C1 segment of cervical spinal cord (tissue), 14 donors: ENCODE measurements at places on chromosomes 12 and 14.

DNA sequence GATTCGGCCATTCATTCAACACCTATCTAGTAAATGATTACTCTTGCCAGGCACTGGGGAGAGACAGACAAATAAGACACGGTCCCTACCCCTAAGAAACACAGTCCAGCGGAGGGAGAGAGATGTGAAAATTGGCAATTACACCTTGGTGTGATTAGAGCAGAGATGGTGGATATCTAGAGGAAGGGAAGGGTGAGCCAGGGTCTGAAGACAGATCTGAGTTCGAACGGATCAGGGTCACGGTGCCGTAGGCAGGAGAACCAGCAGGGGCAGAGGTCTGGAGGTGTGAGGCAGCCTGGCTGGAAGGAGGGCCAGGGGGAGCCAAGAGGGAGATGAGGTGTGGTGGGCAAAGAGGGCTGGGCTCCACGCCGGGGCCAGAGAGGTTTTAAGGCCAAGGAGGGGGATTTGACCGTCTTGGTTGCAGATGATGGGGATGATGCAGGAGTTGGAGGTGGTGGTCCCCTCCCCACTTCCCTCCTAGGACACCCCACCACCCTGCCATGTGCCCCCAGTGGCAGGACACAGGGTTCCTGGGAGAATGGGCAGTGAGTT lies 27.1 kb downstream of the FAM222A start:
- no peak for DNase-seq

- no peak for DNase-seq
Observed at GRCh38 chr14:66135831-66136230, 350.3 kb upstream of the CCDC196 start.

- DNase-seq: no peak
Observed at GRCh38 chr14:91911474-91912032, 35.9 kb downstream of the FBLN5 start.

DNA sequence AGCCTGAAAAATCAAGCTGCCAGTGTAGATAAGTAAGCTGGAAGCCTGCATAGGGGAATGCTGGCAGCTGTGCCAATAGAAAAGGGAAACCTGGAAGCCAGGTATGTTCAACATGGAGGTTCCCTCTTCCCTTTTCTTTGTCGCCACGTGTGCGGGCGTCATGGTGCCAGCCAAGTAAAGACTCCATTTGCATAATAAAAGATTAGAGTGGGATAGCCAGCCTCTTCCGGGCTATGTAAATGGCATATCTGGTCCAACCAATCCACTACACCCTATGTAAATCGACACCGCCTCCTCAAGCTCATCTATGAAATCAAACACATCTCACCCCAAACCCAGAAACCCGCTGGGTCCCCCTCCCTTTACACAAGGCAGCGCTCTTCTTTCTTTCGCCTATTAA lies 5.6 kb upstream of the ADGRD1 start:
- no peak for DNase-seq

DNA sequence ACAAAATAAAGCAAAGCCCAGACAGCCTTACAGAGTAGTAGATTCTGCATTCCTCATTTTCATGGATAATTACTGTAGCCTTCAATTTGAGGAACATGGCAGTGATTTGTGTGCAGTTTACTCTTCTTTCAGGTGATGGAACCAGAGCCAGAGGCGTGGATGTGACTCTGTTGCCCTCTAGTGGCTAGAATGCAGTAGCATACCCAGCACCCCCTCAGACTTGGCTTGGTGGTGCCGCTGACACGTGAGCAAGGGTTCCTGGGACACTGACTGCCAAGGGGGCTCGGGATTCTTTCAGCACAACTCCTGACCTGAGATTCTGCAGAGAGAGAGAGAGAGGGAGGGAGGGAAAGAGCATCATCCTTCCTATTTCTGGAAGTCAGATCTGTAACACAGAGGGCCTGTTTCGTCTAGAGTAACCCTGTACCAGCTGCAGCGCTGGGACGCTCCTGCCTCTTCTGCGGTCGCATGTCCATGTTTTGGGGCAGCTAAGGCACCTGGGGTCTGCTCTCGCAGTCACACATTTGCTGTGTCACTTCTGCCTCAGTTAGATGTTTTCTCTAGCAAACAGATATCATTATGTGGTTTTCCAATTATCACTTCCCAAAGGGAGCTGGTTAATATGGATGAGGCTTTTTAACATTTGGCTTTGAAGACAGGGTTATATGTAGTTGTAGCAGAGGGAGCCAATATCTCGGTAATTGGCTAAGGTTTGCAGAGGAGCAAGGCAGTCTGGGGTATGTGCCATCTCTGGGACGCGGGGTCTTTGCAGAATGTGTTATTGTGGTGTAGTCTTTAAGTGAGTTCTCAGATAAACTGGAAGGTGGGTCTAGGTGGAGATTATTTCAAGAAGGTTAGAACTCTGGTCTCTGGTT lies 428.1 kb downstream of the NRXN3 start:
- peak; percentile 13 for DNase-seq

DNA sequence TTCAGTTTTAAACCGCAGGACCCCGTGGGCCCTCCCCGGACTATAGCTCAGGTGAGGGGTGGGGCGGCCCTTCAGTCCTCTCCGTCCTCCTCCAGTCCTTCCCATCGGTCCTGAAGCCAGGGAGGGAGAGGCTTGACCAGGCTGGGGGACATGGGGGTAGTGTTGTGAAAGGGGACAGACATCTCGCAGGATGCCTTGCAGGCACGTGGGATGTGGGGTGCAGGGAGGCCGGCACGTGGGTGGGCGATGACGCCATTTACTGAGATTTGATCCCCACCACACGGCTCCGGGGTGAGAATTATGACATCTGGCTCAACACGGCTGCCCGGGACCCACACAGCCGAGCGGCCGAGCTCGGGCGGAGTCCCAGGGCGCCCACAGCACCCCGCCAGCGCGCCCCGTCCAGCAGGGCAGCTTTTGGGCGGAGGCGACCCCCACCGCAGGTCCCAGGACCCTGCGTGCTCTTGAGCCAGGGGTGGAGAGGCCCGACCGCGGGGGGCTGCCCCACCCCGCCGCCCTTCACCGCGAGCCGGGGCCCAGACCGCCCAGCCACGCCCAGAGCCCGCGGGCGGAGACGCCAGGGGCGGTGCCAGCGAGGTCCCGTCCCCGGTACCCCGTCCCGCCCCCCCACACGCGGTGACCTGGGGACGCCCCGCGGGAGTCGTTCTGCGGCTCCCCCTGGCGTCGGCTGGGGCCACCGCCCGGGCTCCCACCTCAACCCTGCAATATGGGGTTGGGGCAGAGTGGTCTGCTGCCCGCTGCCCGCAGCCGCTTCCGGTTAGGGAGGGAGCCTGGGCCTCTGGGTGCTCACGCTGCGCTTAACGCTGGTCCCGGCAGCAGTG lies 3.3 kb upstream of the EXOC3L4 start:
- DNase-seq: no peak

DNA sequence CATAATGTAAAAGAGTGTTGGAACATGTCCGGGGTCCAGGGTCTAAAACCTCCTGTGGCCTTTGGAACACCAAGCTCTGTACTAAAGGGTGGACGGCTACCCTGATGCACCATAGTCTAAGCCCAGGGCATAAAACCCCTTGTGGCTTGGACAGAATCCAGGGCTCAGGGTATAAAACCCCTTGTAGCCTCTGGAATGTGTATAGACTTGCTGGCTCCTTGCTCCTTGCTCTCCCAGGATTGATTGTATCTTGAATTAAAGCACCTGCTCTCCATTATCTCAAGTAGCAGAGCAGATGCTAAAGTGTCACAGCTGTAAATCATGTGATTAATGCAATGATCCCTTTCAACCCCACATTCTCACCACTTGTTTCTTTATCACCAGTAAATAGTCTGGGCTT lies 556.5 kb downstream of the LRFN5 start:
- DNase-seq: no peak

DNA sequence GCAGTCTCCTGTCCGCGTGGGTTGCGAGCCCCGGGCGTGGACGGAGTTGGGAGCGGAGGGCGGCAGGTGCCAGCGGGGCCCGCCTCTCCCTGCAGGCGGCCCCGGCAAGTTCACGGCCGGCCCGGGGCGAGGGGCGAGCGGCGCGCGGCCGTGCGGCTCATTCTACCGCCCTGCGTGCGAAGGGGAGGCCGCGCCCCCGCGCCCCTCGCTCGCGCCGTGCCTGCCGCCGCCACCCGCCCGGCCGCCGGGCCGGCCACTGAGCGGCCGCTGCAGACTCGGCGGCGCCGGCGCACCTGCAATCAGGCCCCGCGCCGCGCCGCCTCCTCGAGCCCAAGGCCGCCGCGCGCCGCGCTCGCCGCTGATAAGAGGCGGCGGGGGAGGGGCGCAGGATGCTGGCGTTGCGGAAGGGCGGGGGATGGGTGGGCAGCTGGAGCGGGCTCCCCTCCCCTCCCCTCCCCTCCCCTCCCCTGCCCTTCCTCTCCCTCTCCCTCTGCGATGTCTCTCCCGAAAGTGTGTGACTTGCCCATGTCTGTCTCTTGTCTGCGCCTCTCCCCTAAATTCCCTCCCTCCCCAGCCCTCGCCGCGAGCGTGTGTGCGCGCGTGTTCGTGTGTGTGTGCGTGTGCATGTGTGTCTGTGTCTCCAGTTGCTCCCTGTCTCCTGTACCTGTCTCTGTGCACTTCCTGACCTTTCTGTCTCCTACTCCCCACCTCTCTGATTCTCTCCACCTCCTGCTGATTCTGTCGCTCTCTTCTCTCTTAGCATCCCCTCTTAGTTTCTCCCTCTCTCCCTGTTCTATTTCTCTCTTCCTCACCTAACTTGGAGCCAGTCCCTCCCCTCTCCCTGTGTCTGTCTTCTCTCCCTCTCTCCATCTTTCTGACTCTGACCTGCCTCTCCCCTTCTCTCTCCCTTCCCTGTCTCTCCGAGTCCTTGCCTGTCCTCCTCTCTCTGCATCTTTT lies 768.1 kb upstream of the TBX3 start:
- DNase-seq: no peak

DNA sequence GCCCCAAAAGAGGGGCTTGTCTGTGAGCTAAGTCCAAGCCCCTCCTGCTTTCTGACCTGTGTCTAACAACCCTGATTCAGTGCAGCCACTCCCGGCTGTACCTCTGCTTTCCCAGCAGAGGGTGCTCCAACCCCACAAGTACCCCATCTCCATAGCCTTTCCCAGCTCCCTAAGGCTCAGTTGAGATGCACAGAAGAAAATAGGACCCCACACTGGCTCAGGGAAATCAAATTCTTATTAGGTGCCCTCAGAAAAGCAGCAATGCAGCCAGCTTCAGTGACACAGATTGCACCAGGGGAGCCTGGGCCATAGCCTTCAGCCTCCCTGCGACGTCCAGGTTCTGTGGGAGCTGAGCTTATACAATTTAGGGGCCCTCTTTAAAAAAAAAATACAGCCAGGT lies 49.9 kb downstream of the LRRC74A start:
- peak; percentile 47 for DNase-seq

DNA sequence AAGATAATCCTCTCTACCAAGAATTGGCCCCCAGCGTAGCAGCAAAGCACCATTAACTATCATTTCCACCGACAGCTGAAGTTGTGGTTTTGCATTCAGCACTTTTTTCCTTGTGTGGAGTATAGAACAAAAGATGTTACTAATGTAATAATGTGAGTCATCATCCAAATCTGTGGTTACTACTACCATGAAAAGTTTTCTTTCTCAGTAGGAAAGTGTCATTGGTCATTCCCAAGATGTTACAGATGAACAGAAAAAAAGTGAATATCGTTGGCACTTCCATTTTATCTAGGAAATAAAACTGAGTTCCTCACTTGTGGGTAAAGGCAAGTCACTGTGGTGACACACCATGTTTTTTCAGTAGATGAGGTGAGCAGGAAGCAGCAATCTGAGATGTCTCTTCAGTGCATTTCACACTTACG lies 30.3 kb upstream of the IFNG start:
- DNase-seq: no peak

- DNase-seq: no peak
Observed at GRCh38 chr12:108004319-108004718, 124.8 kb upstream of the WSCD2 start.

- DNase-seq: no peak
Observed at GRCh38 chr14:74704656-74705055, 8.2 kb downstream of the AREL1 start.

- DNase-seq: no peak
Observed at GRCh38 chr12:51265024-51265423, 5.2 kb downstream of the SMAGP start.

- no peak for DNase-seq
Observed at GRCh38 chr12:55930771-55931316, at the start of gene DGKA. Gene DGKA, plus strand, starts transcription at chr12:55931162. Its CDS starts 5,342 bp downstream, at chr12:55936504.

- DNase-seq: no peak
Observed at GRCh38 chr12:54300732-54301427, at the start of gene NFE2. Gene NFE2, minus strand, starts transcription at chr12:54301015. Its CDS starts 5,767 bp downstream, at chr12:54295248.

DNA sequence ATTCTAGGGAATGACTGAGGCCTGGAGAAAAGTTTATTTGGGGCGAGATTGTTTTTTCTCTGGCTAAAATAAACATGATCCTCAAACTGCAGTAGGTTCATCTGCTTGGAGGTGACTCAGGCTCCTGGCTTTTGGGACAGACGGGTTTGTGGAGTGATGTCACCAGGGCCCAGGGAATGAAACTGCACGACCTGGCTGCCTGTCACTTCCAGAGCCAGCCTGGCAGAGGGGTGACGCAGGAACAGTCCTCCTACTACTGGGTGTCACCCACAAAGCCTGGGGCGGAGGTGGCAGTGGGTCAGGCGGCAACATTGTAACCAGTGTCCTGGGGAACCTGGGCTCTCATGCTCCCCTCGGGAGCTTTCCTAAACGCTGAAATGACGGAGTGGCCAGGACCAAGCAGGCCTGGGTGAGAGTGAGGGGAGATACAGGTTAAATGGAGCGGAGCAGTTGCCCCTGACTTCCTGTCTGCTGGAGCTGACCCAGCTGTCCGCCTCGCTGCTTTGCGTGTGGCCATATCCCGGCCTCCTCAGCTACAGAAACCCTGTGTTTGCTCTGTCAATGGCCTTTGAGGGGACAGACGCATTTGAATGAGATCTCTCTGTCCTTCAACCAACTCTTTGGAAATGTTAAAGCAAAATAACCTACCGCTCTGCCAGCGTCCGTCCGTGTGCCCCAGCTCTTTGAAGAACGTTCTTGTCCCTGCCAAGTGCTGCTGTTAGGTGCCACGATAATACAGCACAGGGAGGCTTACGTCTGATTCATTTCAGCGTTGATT lies 6.5 kb downstream of the HIP1R start:
- DNase-seq: peak; percentile 66

DNA sequence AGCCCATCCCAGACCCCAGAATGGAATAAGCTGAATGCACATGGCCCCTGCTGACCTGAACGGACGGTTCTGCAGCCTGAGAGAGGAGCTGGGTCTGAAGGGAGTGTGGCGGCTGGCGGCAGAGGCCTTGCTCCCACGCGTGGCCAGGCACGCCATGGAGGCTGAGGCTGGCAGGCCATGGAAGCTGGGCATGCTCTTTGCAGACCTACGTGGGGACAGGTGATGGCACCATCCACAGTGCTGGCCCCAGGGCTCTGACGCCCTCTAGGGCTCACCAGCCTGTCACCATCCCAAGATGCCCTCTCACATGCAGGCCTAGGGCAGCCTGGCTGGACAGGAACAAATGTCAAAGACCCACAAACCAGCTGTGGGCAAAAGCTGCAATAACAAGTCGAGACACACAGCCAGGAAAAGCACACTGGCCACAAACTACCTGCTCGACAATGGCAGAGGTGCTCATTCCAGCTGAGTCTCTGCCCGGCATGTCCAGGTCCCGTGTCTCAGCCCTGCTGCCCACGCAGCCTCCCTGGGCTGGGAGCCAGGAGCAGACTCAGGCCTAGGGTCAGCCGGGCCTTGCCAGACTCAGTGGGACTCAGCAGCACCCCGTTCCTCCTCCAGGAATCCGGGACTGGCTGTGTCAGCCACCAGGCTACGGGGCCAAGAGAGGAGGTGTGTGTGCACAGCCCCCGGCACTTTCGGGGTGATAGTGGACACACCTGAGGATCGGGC lies 19.7 kb downstream of the BTBD6 start:
- DNase-seq: no peak

- no peak for DNase-seq
Observed at GRCh38 chr14:99729991-99730875, 46.1 kb downstream of the CYP46A1 start.

GRCh38 chr12:46560089-46560488 lies 187.5 kb upstream of the SLC38A2 start:
- DNase-seq: no peak

- DNase-seq: no peak
Observed at GRCh38 chr12:109715310-109716091, 1.9 kb downstream of the FAM222A start.
